ENCODE measurements at places on chromosomes 16 and 17.
A peak's percentile ranks its signal among the peaks of the same experiment; 100 is the strongest.

- no peak for DNase-seq
Observed at GRCh38 chr16:8107296-8107695, 483.0 kb downstream of the TMEM114 start.

DNA sequence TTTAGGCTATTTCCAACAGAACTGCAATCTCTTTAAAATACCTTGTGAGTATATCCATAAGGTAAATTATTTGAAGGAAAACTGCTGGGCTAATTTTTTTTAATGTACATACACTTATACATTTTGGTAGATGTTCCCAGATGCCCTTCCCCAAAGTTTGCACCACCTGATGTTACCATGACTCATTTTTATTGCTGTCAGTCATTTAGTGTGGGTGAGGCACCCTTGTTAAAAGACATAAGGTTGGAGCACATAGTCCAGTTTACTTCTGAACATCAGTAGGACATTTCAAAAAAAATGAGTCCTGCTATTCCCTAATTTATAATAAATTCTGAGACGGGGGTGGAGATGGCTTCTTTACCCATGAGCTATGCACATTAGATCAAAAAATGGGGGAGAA lies 138.6 kb downstream of the RBFOX1 start:
- DNase-seq: no peak

- peak; percentile 55 for DNase-seq
Observed at GRCh38 chr16:84648595-84649510, 542 bp downstream of the KLHL36 start.

DNA sequence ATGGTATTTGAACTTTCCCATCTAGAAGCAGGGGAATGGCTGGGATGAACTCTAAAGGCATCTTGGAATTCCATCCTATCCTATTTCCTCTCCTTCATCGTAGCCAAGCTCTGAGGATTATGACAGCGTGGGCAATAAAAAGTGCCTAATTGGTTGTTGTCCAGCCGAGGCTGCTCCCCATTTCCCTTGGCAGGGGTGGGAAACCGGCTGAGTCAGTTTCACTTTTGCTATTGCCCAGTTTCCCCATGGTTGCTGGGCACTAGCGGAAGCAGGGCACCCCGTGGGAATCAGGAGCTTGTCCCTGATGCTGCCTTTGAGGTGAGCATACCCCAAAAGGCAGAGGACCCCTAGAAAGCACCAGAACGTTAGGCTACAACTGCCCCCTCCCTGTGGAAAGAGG lies 13.8 kb upstream of the SP2 start:
- no peak for DNase-seq

- no peak for DNase-seq
Observed at GRCh38 chr16:48961546-48961945, 320.1 kb downstream of the CBLN1 start.

DNA sequence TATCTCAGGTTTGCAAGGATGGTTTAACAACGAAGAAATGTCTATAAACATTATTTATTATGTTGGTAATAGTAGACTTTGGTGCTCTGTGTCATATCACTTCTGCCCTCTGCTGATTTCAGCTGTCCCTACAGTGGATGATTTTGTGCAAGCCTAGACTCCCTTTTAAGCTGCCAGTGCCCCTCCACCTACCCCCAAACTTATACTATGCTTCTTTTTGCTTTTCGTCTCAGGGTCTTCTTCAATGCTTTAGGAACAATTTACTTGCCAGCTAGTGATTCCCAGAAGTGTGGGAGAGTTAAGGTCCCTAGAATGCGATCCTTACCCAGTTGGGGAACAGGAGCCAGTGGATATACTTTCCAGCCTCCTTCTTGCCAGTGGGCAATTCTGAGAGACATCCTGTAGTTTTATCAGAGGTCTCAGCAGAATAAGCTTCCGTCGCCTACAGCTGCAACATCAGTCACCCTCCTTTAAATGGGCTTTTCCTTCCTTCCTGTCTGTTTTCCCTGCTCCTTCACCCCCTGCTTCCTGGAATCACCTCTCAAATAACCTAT lies 4.1 kb downstream of the ICAM2 start:
- DNase-seq: no peak

Data from GM06990 (cell line).